Caco-2 (cell line): ENCODE measurements at places on chromosomes 16 and 17. TPM values are rescaled to one million over a fixed set of nuclear protein-coding genes. Genes with fewer than 3 reads are reported as not detected.

DNA sequence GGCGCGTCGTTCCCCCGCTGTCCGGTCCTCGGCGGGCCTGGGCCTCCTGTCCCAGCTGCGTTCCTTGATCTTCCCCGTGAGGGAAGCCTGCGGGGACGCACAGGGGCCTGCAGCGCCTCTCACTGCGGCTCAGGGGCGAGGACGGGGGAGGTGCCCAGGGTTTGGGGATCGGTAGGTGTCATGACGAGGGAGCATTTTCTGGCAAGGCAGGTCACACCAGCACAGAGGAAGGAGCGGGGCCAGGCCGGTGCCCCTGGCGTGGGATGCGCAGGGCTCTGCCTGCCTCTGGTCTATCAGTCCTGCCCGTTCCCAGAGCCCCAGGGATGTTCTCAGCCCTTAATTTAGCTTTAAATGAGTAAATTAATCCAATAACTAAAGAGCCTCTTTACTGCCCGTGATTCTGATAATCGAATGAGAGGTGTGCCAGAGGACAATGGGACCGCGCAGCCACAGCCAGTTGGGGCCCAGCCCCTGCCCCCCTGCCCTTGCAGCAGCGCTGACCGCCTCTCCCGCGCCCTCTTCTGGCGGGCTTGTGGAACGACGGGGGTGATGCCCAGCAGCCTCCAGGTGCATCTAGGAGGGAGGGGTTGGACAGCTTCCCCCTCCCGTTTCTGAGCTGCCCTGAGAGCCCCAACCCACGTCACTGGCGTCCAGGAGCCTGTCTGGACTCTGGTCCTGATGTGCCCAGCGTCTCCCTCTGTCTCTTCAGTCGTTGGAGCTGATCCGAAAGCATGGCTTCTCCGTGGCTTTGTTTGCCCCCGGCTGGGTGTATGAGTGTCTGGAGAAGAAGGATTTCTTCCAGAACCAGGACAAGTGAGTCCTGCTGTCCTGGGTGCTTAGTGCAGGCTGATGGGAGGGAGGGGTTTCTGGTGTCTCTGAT lies 7.9 kb downstream of the ENGASE start:
- H3K4me3 ChIP-seq = no peak overlapping the region
- H3K36me3 ChIP-seq = peaks cover 3% of the 10 kb centered on the region
- H3K27ac ChIP-seq = no peak overlapping the region

- H3K4me3 ChIP-seq = no peak overlapping the region
- DNase-seq = no peak
- H3K27ac ChIP-seq = no peak overlapping the region
- no peaks in the 10 kb centered on the region for H3K36me3 ChIP-seq
- no peaks in the 10 kb centered on the region for H3K4me1 ChIP-seq
Measured at GRCh38 chr16:1560153-1560552, 26.7 kb downstream of the TMEM204 start.

- DNase-seq = no peak
- H3K4me1 ChIP-seq = no peaks in the 10 kb centered on the region
- no peak overlapping the region for H3K4me3 ChIP-seq
- H3K36me3 ChIP-seq = no peaks in the 10 kb centered on the region
Measured at GRCh38 chr16:80384862-80385261, 155.9 kb upstream of the DYNLRB2 start.

DNA sequence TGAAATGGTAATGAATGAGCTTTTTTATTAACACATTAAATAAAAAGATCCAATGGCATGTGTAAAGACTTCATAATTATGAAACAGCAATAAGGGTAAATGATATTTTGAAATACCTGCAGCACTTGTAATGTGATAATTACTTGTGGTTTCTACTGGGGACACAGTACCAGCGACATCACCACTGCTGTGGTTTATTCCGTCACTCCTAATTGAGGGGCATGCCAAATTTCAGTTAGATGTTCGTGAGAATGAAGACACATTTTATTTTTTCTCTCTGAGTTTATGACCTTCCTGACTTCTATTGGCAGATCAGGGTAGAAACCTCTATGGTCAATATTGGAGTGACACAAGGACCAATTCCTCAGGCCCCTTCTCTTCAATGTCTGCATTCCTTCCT lies 131.9 kb upstream of the XYLT1 start:
- DNase-seq = no peak
- H3K36me3 ChIP-seq = no peaks in the 10 kb centered on the region
- H3K4me3 ChIP-seq = no peak overlapping the region
- H3K27me3 ChIP-seq = no peaks in the 10 kb centered on the region
- H3K4me1 ChIP-seq = no peaks in the 10 kb centered on the region

Gene AOC2
- 3.7 and 4.2 TPM in 2 replicates for total RNA-seq

DNA sequence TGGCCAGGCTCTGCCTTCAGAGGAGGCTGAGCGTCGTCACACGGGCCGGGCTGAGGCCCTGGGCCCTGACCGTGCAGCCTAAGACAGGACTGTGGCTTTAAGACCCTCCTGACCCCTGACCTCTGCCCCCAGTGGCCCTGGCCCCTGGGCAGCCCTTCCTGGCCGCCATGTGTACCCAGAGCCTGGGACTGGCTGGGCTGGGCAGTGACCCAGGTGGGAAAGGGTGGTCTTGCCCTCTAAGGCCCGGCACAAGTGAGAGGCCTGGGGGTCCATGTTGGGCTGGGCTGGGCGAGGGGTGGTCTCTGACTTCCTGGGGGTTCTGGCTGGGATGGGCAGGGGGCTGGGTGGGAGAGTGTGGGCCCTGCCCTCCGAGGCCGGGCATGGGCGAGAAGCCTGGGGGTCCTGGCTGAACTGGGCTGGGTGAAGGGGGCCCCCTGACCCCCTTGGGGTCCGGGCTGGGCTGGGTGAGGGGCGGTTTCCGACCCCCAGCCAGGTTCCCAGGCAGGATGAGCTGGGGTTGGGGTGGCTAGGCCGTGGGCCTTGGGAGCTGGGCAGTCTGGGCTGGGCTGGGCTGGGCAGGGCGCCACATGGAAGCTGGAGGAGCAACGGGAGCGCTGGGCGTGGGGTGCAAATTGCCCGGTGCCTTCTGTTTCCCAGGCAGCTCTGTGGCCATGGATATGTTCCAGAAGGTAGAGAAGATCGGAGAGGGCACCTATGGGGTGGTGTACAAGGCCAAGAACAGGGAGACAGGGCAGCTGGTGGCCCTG lies at the start of gene CDK3:
CDK3 (plus strand) TSS at position 101 of the 767 bp plus-strand sequence; CDS start at position 672, 571 bp downstream.
- peaks cover 47% of the 10 kb centered on the region for H3K4me1 ChIP-seq
- no peak for DNase-seq
- H3K27me3 ChIP-seq = no peaks in the 10 kb centered on the region
- peaks cover 1% of the 10 kb centered on the region; the same call in 1 of the 2 replicates for H3K36me3 ChIP-seq
- no peak within 1 kb of the TSS for H3K4me3 ChIP-seq

Gene DCXR
- 197 and 208 TPM in 2 replicates for total RNA-seq

Gene TSPOAP1
- total RNA-seq = 6.0 and 7.4 TPM in 2 replicates

- H3K4me1 ChIP-seq = peaks cover 12% of the 10 kb centered on the region
- no peaks in the 10 kb centered on the region; the same call in 1 of the 2 replicates for H3K36me3 ChIP-seq
- H3K27ac ChIP-seq = no peak overlapping the region
- no peaks in the 10 kb centered on the region for H3K27me3 ChIP-seq
- no peak overlapping the region for H3K4me3 ChIP-seq
Measured at GRCh38 chr16:4623593-4623992, 1.0 kb upstream of the MGRN1 start.

Gene PRSS33
- total RNA-seq = not detected in 2 replicates

DNA sequence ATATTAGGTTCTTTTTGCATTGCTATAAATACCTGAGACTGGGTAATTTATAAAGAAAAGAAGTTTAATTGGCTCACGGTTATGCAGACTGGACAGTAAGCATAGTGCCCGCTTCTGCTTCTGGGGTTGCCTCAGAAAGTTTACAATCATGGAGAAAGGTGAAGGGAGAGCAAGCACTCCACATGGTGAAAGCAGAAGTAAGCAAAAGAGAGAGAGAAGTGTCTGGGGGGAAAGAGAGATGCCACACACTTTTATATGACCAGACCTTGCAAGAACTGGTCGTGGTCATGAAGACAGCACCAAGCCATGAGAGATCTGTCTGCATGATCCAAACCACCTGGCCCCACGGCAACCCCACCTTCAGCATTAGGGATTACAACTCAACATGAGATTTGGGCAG lies 45.4 kb downstream of the KCNJ16 start:
- no peak overlapping the region for H3K27ac ChIP-seq
- no peak for DNase-seq
- H3K36me3 ChIP-seq = no peaks in the 10 kb centered on the region
- H3K27me3 ChIP-seq = no peaks in the 10 kb centered on the region
- H3K4me3 ChIP-seq = no peak overlapping the region
- H3K4me1 ChIP-seq = peaks cover 27% of the 10 kb centered on the region

Gene PLEKHH3
- total RNA-seq = 25.3 and 26.2 TPM in 2 replicates

- H3K4me3 ChIP-seq = peak within 1 kb of the TSS; percentile 79
- H3K27ac ChIP-seq = peak within 1 kb of the TSS; percentile 97
- peak; percentile 90 for DNase-seq
- H3K4me1 ChIP-seq = peaks cover 11% of the 10 kb centered on the region
- H3K36me3 ChIP-seq = no peaks in the 10 kb centered on the region
Measured at GRCh38 chr16:70454222-70455034, at the start of gene FCSK. TSS of gene FCSK (plus strand) at chr16:70454595. CDS start at chr16:70463191, 8,596 bp downstream.

DNA sequence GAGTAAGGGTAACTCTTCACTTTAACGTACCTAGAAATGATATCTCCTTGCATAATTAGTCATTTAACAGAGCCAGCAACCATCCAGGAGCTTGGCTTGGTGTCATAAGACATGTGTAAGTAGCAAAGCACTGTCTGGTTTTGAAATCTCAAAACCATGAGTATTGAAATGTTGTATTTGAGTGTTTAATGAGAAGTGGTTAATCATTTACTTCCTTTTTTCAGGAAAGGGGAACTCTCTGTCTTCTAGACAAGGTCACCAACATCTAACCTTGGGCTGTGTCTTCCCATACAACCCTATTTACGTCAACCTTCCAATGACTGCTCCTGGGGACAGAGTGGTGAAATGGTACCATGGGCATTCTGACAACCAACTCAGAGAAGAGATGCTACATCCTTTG lies 27.1 kb downstream of the PMP22 start:
- H3K27me3 ChIP-seq = no peaks in the 10 kb centered on the region
- no peaks in the 10 kb centered on the region for H3K36me3 ChIP-seq
- no peak for DNase-seq
- no peak overlapping the region for H3K4me3 ChIP-seq
- no peak overlapping the region for H3K27ac ChIP-seq
- H3K4me1 ChIP-seq = peaks cover 20% of the 10 kb centered on the region

GRCh38 chr17:148757-149156 lies 11.4 kb downstream of the SCGB1C2 start:
- no peak for DNase-seq
- H3K4me3 ChIP-seq = no peak overlapping the region
- H3K4me1 ChIP-seq = 0 out of 2 replicates have a peak, but pooled peaks cover under 1% of the 10 kb centered on the region
- no peaks in the 10 kb centered on the region for H3K27me3 ChIP-seq
- H3K36me3 ChIP-seq = no peaks in the 10 kb centered on the region

- H3K4me1 ChIP-seq = peaks cover 13% of the 10 kb centered on the region
- no peaks in the 10 kb centered on the region for H3K36me3 ChIP-seq
- no peaks in the 10 kb centered on the region for H3K27me3 ChIP-seq
- no peak for DNase-seq
- peak overlapping the region; percentile 48 for H3K27ac ChIP-seq
Measured at GRCh38 chr16:1779234-1779701, 3.1 kb downstream of the SPSB3 start.

DNA sequence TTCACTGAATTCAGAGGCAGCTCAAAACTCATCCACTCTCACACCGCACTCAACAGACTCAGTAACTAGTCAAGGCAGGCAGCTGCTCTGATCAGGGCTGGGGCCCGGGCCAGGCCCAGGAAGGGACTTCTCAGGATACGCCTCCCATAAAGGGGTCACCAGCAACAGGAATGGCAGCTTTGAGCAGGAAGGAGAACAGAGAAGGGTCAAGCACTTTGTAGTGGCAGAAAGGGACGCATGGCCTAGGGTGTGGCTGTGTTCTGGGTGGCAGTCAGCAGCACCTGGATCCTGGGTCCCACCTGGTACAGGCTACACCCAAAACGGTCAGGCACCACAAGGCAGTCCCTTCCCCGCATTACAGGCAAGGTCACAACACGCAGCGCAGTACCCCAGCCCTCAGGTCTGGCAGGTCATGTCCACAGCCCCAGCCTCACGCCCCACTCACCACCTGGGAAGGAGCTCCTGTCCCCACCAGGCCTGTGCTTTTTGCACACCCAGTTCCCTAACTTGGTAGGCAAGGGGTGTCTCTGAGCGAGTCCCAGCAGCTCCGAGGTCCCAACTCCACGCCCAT lies 99.7 kb downstream of the ZNF778 start:
- no peaks in the 10 kb centered on the region for H3K27me3 ChIP-seq
- peak overlapping the region; percentile 19 for H3K27ac ChIP-seq
- H3K4me1 ChIP-seq = peaks cover 36% of the 10 kb centered on the region
- no peak for DNase-seq
- no peak overlapping the region for H3K4me3 ChIP-seq

Gene MT1F
- 2.8 and 12.5 TPM in 2 replicates for total RNA-seq

DNA sequence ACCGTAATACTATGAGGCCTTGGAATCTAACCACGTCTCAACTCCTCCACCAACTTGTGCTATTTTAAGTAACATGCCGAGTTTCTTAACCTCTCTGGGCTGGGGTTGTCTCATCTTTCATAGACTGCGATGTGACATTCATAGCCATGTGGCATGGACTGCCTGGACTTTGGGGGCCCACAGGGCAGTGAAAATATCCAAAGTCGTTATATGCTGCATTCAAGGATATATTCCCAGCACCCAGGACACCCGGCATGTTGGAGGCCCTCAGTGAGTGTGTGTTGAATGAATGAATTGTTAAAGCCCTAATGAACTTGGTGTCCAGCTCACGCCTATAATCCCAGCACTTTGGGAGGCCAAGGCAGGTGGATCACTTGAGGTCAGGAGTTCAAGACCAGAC lies 203.1 kb downstream of the CBLN1 start:
- H3K36me3 ChIP-seq = no peaks in the 10 kb centered on the region
- no peak overlapping the region for H3K27ac ChIP-seq
- H3K4me1 ChIP-seq = no peaks in the 10 kb centered on the region
- no peak overlapping the region for H3K4me3 ChIP-seq

GRCh38 chr17:79769570-79770506 lies 8.1 kb upstream of the CBX2 start:
- H3K27me3 ChIP-seq = no peaks in the 10 kb centered on the region
- no peaks in the 10 kb centered on the region for H3K4me1 ChIP-seq
- DNase-seq = no peak

Gene KIFC3
- 103 and 108 TPM in 2 replicates for total RNA-seq
